ENCODE measurements at places on chromosomes 11 and 22.

GRCh38 chr22:29947410-29948384 lies 64.7 kb downstream of the MTMR3 start:
- DNase-seq = no peak

DNA sequence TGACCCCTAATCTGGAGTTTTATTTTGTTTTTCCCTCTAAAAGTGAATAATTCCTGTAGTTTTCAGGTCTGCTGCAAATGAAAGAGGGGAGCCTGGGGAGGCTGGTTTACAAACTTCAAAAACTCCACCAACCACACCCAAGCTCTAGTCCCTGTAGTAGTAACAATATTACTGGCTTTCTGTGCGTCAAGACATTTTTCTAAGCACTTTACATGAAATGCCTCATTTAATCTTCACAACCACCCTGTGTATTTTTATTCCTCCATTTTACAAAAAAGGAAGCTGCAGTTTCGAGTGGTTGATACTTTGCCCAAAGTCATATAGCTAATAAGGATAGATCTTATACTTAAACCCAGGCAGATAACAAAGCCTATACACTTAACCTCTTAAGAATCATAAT lies 23.5 kb downstream of the CTNND1 start:
- DNase-seq = no peak

DNA sequence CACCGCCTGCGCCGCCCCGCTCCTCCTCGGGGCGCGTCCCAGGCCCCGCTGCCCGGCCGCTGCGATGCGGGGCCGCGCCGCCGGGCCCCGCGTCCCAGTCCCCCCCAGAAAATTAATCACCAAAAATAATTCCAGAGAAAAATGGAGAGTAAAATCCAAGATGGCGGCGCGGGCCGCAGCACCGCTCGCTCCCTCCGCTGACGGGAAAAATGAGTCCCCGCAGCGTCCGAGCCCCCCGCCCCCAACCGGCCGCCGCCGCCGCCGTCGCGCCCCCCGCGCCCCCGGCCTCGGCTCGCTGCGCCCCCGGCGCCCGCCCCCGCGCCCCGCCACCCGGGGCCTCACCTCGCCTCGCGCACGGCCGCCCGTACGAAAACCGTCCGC lies at the start of gene KMT5B:
Gene KMT5B, minus strand, starts transcription at position 162 of the 381 bp plus-strand sequence. CDS start 23,220 bp downstream, outside the sequence.
- peak; percentile 67 for DNase-seq

- no peak for DNase-seq
Measured at GRCh38 chr11:123314972-123315371, 115.1 kb upstream of the GRAMD1B start.

- no peak for DNase-seq
Measured at GRCh38 chr22:23424031-23424430, 156.1 kb downstream of the IGLL1 start.

DNA sequence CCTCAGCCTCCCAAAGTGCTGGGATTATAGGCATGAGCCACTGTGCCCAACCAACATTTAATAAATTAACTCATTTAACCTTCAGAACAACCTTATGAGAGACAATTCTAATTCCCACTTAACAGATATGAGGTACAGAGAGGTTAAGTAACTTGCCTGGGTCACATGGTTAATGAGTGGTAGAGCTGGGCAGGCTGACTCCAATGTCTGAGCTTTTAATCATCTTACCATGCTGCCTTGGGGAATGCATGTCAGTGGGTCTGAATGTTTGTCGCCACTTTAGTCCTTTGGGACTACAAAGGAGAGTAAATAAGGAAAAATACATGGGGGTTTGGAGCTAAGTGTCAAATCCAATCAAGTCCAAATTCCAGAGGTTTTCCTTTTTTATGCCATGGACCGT lies 11.2 kb upstream of the PIK3C2A start:
- DNase-seq = no peak

GRCh38 chr22:44546686-44547310 lies 48.8 kb upstream of the RTL6 start:
- DNase-seq = no peak

DNA sequence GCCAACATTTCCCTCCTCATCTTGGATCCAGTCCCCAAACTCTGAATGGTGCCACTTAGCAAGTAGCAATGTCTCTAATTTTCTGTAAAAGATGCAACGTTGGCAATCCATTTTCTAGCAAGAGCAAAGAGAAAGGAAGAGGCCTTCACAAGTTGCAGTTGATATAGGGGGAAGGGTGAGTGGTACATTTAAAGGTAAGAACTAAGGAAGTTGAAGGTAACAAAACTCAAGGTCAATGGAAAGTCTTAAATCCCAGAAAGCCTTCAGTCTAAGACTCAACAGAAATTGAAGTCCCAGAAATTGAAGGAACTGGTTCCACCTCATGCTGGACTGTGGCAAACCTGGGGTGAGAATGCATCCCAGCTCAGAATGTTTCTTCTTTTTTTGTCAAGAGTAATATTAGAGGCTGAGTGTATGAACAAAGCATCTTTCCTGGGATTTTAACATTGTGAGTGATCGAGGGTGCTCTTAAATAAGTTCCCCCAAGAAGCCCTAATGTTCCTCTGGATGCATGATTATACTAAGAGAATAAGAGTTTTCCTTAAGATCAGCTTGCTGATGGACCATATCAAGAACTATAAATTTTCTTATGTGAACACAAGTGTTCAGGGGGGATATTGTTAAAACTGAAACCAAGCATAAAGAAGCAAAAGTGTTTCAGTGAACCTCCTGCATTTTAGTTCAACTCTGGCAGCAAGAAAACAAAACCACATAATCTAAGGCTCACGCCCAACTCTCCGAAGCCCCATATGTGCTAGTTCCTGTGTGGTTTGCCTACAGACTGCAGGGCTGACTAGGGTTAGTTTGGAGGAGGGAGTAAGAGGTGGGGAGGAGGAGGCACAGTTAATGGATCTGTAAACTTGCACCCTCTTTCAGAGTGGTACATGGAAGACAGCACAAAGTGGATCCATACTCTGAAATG lies at the start of gene GRAP2:
Gene GRAP2, plus strand, starts transcription at position 779 of the 922 bp plus-strand sequence. CDS start 46,023 bp downstream, outside the sequence.
- DNase-seq = no peak

DNA sequence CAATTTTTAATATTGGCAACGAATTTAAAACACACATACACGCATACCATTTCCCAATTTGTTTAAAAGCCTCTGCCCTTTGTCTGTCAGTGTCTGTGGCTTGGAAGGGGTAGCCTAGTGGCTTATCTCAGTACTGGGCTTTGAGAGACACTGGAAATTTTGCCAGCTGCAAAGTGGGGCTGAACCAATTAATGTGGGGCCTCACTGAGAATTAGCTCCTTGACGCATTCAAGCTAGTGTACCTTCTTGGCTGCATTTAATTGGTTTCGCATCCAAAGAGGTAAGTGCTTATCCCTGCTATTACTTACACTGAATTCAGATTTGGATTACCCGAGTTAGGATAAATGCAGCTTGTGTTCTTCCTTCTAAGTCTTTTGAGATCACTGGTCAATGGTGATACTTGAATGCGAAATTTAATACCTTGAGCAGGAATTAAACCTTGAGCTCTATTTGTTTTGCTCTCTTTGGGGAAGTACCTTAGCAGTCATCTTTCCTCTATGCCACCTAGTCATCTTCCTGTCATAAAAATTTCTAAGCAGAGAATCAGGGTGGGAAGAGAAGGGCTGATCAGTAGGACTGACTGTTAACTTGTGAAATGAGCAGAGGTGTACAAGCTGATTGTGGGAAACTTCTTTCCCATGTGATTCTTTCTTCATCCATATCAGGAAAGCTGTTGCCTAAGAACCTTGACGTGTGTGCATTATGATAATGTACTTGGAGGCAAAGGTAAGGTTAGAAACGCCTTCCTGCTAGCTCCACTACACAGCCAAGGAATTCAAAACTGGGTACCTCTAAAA lies 187.7 kb upstream of the E2F8 start:
- no peak for DNase-seq

GRCh38 chr11:125999234-125999880 lies 53.5 kb downstream of the VSIG10L2 start:
- no peak for DNase-seq

DNA sequence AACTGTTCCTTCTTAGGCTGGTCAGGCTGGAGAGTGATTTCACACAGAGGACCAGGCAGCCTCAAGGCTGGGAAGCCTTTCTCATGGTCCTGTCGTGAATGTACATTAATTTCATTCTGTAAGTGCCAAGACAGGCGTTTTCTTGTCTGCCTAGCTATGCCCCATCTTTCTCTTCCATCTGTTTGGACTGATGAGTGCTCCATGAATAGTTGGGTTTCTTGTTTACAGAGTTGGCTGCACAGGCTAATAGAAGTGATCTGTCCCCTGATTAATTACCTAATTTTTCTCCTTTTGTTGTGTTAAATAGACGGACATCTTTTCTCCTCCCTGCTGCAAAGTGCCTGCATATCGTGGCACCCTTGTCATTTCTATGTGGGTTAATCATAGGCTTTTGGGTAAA lies 135.8 kb upstream of the NARS2 start:
- no peak for DNase-seq

DNA sequence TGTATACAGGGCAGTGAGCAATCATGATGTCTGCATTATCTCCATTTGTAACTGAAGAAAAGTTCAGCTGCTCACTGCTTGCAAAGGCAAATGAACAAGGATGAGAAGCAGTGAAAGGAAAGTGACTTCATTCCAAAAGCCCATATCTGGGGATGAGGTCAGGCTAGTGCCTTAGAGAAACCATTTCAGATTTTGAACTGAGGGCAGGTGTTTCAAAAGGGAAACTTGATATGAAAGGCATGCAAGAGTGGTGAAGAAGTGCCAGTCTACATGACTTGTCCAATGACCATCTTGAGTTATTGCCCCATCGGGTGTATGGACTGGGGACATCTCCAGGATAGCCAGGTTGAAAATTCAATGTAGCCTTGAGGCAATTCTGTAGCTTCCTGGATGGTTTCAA lies 7.3 kb upstream of the APOL4 start:
- DNase-seq = no peak

GRCh38 chr11:130787092-130787616 lies 129.1 kb downstream of the SNX19 start:
- DNase-seq = no peak

DNA sequence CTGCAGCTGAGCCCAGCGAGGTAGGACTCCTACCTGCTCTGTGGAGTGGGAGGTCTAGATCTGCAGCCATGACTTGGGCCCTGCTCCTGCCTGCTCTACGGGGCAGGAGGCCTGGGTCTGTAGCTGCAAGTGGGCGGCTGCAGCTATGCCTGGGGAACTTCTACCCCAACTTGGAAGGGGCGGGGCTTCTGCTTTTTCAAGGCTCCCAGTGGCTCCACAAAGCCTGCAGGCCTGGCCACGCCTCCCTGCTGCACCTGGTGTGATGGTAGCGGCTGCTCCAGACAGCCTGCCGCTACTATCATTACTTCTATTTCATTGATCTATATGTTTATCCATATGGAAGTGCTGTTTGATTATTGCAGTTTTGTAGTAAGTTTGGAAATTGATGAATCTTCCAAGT lies 121.2 kb downstream of the NELL1 start:
- DNase-seq = no peak

DNA sequence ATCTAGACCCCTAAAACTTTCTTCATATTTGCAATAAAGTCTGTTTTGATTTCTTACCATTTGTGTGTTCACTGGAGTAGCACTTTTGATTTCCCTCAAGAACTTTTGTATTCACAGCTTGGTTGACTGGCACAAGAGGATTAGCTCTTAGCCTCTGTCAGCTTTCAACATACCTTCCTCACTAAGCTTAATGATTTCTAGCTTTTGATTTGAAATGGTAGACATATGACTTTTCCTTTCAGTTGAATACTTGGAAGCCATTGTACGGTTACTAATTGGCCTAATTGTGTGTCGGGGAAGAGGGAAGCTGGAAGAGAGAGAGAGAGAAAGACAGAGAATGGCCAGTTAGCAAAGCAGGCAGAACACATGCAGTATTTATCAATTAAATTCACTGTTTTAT lies 180.5 kb downstream of the ARHGAP42 start:
- DNase-seq = no peak

DNA sequence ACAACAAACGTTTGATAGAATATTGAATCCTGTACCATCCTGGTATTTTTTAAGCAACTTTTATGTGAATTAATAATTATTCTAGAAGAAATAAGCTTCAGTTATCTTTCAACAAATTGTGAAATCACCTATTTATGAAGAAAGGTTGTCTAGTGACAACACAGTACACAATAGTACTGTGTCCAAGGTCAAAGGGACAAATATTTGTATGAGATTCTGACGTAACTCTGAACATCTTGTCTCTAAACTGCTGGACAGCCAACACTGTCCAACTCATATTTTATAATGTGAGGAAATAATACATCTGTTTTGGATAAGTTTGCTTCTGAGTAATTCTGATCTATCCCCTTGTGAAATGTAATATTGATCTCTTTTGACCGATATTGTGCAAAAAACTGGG lies 18.9 kb downstream of the CASP5 start:
- DNase-seq = no peak

- no peak for DNase-seq
Measured at GRCh38 chr22:30460147-30460546, 11.7 kb downstream of the SEC14L3 start.

GRCh38 chr11:92667486-92668152 lies 301.8 kb upstream of the MTNR1B start:
- DNase-seq = no peak

GRCh38 chr11:93491973-93492372 lies 51.2 kb downstream of the SMCO4 start:
- no peak for DNase-seq

- no peak for DNase-seq
Measured at GRCh38 chr11:109582470-109582869, 160.5 kb downstream of the C11orf87 start.

GRCh38 chr22:31501738-31502137 lies 5.4 kb downstream of the SFI1 start:
- DNase-seq = no peak

DNA sequence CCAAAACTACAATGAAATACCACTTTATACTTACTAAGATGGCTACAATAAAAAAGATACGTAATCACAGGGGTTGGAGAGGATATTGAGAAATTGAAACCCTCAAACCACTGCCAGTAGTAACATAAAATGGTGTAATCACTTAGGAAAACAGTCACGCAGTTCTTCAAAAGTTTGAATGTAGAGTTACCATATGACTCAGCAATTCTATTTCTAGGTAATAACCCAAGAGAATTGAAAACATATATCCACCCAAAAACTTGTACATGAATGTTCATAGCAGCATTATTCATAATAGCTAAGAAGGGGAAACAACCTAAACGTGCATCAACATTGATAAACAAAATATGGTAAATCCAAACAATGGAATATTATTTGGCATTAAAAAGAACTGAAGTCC lies 24.4 kb upstream of the PSMA1 start:
- DNase-seq = no peak

GRCh38 chr11:72851726-72852125 lies 37.5 kb downstream of the ATG16L2 start:
- DNase-seq = no peak

- no peak for DNase-seq
Measured at GRCh38 chr11:107682171-107682570, 29.7 kb downstream of the SLN start.

- no peak for DNase-seq
Measured at GRCh38 chr11:15236559-15236958, 121.8 kb downstream of the INSC start.
